ENCODE measurements at places on chromosomes 7 and 10. TPM values are rescaled to one million over a fixed set of nuclear protein-coding genes. Genes with fewer than 3 reads are reported as not detected.

GRCh38 chr10:89575031-89575430 lies 39.6 kb upstream of the SLC16A12 start:
- no peak overlapping the region for H3K4me3 ChIP-seq
- H3K4me1 ChIP-seq, result no peaks in the 10 kb centered on the region

DNA sequence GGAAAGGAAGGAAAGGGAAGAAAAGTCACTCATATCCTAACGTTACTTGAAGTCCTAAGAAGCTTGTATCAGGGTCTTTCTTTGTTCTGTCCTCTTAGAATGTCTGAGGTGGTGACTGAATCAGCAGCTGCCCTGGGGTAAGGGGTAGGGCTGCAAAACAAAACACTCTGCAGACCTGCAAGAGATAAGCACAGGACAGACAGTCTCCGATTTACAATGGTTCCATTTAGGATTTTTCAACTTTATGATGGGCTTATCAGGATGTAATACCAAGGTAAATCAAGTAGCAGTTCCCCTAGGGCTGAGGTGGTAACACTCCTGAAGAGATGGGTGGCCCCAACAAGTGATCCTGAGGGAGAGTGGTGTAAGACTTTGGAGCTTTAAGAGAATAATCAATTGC lies 16.5 kb downstream of the KDM7A start:
- no peaks in the 10 kb centered on the region for H3K4me1 ChIP-seq
- no peak overlapping the region for H3K27ac ChIP-seq
- no peaks in the 10 kb centered on the region for H3K27me3 ChIP-seq
- no peak for DNase-seq

- H3K4me3 ChIP-seq, result no peak overlapping the region
- H3K27me3 ChIP-seq, result no peaks in the 10 kb centered on the region
- no peak for DNase-seq
- no peaks in the 10 kb centered on the region for H3K36me3 ChIP-seq
- H3K4me1 ChIP-seq, result no peaks in the 10 kb centered on the region
These were observed 59.4 kb upstream of the NAMPT start for GRCh38 chr7:106344211-106344610.

Gene SCIN
- 0.93 TPM for total RNA-seq

Gene AKR1D1
- not detected for total RNA-seq

Gene CLDN4
- 0.41 TPM for total RNA-seq

Gene PTPN20
- total RNA-seq, result 7.5 TPM

Measured in right atrium auricular region (tissue), 2 donors.